ENCODE measurements at places on chromosomes 5 and 9. TPM values are rescaled to one million over a fixed set of nuclear protein-coding genes. Genes with fewer than 3 reads are reported as not detected.

- no peak for DNase-seq
Measured at GRCh38 chr5:57174128-57174889, 450 bp downstream of the GPBP1 start.

GRCh38 chr5:18050345-18050744, 416.1 kb downstream of the TAF11L14 start:
- DNase-seq, result no peak

- DNase-seq, result no peak
Measured at GRCh38 chr5:29889051-29889450, 1304.4 kb upstream of the CDH6 start.

DNA sequence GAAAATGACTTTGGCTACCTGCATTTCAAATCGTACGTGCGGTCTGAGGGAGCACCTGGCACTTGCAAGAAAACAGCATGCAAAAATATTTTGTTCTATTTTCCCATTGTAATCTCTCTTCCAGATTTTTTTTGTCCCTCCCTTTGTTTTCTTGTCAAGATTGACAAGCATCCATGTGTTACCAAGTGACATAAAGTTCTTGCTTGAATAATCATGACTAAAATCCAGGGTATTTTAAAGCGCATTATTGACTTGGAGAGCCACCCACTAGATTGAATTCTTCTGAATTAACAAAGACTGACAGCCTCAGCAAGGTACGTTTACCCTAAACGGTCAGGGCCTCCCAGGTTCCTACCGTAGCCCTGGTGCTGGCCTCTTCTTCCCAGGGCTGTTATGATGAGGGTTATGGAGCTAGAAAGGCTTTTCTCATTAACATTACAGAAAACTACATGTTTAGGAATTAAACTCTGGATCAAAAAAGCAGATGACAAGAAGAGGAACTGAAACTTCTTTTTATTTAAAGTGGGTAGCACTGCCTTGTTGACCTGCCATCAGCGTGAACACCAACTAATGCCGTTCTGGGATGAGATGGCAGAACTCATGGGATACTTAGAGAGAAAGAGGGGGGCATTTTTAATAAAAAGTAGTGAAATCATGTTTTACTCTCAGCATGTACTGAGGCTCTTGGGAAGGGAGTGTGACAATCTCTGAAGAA, 297.0 kb downstream of the EFNA5 start:
- no peak for DNase-seq

- DNase-seq, result no peak
Measured at GRCh38 chr9:6383551-6384225, 29.3 kb upstream of the UHRF2 start.

DNA sequence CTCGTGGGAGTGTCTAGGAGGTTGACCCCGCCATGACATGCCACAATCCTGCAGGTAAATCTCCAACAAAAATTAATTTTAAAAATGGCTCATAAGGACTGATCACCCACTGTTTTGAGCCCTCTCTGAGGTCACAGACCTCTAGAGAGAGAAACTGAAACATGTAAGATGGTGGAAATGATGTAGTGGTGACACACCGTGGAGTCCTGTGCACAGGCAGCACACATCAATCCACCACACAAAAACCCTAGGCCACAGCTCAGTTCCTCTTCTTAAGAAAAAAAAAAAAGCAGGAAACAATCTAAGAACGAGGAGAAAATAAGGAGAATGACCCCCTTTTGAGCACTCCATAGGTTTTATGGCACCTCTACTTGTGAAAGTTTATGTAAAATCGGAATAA, 93.8 kb upstream of the FAM120A start:
- DNase-seq, result no peak

PCDHGB4 gene
- 1.7 TPM for polyA plus RNA-seq

DNA sequence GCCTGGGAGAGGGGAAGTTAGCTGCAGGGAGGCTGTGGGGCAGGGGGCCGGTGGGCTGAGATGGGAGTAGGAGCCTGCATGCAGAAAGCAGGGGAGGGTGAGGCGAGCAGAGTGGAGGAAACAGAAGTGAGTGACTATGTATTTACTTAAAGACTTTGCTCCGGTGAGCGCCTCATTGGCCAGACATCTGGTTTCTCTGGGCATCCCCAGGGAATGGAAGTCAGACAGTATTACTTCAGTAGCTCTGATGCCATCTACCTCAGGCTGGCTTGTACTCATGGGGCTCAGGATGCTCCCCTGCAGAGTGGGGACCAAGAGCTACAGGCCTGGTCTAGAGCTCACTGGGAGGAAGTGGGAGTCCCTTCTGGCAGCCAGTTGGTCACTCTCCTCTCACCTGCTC, 78.2 kb upstream of the ARAP3 start:
- no peak for DNase-seq

DNA sequence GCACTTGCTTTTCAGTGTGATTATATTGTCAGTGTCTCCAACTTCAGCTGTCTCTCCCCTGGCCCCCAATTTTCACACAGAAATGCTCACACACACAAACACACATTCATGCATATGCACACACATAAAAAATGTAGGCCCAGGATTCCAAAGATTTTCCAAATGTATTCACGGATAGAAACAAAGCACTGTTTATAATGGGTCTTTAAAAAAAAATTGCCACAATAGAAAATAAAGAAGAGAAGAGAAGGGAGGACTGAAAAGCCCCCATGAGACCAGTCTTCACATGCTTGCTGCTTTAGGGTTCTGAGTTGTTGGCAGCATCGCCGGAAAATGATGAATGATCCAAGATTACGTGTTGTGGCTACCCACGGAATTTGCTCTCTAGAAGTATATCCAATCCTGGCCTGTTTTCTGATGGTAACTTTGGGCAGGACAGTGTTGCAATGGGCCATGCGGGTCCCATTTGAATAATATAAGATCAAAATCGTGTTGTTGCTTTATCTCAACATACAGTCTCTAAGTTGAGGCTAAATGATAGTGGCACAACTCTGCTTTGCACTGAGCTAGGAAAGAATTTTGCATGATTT, 36.2 kb upstream of the ACO1 start:
- DNase-seq, result no peak

GABRG2 gene
- polyA plus RNA-seq, result not detected

GRCh38 chr9:85738509-85738908, 3.2 kb downstream of the AGTPBP1 start:
- no peak for DNase-seq

DNA sequence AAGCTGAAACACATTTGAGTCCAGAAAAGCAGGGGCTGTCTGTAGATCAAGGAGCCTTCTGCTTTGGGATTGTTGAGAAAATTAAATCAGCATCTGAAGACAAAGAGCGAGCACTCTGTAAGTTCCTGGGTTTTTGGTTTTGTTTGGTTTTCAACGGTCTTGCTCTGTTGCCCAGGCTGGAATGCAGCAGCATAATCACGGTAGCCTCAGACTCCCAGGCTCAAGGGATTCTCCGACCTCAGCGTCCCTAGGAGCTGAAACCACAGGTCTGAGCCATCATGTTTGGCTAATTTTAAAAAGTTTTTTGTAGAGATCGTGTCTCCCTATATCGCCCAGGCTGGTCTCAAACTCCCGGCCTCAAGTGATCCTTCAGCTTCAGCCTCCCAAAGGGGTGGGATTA, 266.5 kb upstream of the ADAMTS16 start:
- no peak for DNase-seq

SV2C gene
- 0.08 TPM for polyA plus RNA-seq

NUTM2F gene
- not detected for polyA plus RNA-seq

- DNase-seq, result no peak
Measured at GRCh38 chr5:33675958-33676464, 215.8 kb downstream of the ADAMTS12 start.

WNT8A gene
- not detected for polyA plus RNA-seq

DNA sequence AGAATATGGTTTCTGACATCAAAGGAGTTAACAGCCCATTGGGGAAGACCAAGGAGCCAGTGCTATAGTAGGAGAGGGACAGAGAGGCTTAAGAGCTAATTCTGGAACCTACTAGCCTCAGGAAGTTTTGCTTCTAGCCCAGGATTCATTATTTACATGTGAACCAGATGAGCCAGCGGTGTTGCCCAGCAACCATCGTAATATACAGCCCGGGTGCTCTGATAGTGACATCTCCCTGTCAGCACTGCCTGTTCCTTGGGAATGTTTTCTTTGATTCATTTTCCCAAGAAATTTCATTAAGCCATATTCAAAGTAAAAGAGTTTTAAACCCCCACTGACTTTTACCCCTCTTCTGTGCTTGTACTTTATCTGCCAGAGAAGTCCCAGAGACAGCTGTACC, 217.4 kb upstream of the ADAMTSL1 start:
- no peak for DNase-seq

- no peak for DNase-seq
Measured at GRCh38 chr5:15353086-15353645, 146.8 kb upstream of the FBXL7 start.

ADAMTS12 gene
- polyA plus RNA-seq, result 16.8 TPM

PSAT1 gene
- polyA plus RNA-seq, result 28.7 TPM

- no peak for DNase-seq
Measured at GRCh38 chr5:34674187-34674586, 18.1 kb downstream of the RAI14 start.

SH3TC2 gene
- 1.3 TPM for polyA plus RNA-seq

RAB3C gene
- 0.34 TPM for polyA plus RNA-seq

PCDHA11 gene
- polyA plus RNA-seq, result not detected

- DNase-seq, result no peak
Measured at GRCh38 chr9:127628758-127629467, 16.8 kb downstream of the STXBP1 start.

DNA sequence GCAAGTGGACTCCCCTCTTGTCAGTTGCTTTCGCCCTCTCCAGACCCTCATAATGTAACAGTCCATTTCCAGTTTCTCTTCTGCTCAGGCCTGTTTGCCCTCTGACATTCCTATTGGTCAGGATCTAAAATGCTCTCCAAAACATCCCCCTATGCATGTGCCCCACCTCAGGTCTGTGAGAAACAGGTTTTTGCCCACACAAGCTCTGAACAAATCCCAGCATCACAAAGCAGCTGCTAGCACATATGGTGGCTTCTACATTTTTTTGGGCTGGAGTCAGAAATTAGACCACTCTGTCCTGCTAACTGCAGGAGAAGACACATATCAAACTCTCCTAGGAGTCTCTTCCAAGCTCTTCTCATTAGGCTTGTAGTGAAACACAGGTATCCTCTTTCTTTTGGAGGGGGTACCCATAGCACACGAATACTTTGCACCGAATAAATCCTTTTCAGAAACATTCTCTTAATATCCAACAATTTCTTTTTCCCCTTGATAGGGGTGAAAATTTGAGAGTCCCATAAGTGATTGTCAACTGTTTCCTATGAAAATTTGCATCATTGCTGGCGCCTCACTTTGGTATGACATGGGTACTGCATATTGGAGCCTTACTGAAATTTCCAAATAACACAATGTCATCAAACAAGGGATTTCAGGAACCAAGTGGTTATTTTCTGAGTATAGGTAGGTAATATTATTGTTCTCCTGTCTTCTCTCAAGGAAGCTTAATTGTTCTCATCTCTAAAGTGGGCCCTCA, 19.3 kb upstream of the HSPA9 start:
- DNase-seq, result no peak

CACFD1 gene
- polyA plus RNA-seq, result 19.0 TPM

ENTPD2 gene
- polyA plus RNA-seq, result 16.2 TPM

DNA sequence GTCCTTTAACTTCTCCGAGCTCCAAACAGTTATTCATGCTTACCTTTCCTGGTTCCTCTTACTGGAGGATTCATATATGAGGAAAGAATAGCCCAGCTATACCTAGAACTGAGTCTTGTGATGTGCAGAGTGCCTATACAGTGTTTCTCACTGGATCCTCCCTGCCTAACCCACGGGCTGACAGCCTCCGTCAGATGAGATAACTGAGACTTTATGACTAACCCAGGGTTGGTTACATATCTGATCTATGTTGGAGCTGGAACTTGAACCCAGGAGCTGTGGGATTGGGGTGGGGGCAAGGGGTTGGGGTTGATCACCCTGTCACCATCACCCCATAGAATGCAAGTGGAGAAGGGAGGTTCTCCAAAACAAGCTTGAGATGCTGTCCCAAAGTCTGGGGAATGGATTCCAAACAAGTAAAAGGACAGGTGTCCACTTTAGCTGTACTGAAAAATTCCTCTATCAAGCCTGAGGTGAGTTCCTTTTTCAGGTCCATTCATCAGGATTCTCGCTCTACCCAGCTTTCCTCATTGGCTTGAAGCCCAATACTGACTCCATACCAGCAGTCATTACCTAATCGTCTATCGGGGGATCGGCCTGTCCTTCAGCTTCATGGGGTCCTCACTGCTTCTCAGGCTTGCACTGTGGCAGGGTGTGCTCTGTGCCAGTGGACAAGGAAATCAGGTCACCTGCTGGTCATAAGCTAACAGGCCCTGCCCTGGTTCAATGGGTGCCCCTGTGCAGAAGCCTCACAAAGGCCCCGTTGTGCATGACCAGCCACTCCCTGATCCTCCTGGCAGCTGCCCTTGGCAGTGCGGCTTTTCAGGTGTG, 100.6 kb downstream of the ARHGAP26 start:
- DNase-seq, result no peak

GRCh38 chr9:6884990-6885389, 127.2 kb downstream of the KDM4C start:
- DNase-seq, result no peak

DNA sequence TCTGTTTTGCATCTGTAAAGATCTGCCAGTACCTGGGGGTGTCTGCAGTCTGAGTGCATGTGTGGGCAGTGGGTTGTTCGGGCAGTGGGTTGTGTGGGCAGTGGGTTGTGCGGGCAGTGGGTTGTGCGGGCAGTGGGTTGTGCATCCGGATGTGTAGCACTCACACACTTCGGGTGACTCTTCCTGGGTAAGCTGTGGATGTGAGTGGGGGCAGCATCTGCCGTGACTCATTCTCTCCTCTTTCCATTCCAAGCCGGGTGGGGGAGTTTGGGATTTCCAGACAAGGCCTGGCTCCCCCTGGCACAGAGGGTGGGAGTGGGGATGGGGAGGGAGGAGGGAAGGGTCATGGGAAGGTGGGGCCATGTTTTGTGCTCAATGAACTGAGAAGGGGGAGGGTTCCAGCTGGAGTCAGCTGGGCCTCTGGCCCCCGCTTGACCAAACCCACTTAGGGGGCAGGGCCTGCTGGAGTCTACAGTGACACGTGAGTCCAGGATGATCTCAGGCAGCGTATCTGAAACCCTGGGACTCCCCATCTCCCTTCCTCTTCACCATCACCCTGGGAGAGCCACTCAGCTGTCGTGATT, 8.3 kb downstream of the CRB2 start:
- DNase-seq, result no peak

- no peak for DNase-seq
Measured at GRCh38 chr5:143041972-143042770, 272.0 kb downstream of the ARHGAP26 start.

DNA sequence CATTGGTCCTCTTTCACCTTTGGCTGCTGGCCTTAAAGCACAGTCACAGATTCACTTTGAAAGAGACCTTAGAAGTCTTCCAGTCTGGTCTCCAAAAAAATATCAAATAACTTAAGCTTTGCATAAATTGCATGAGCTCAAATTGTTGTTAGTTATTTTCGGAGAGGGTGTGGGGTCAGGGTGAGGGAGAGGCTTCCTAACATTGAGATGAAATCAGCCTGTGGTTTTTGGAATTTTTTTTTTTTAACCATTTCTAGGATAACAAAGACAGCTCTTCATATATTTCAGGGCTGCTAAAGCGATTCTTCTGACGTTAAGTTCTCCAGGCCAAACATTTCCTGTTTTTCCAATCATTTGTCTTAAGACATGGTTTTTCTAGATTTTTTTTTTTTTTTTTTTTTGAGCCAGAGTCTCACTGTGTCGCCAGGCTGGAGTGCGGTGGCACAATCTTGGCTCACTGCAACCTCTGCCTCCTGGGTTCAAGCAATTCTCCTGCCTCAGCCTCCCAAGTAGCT, 4.5 kb downstream of the OCLN start:
- DNase-seq, result no peak
